ENCODE measurements at places on chromosomes 4 and X.

DNA sequence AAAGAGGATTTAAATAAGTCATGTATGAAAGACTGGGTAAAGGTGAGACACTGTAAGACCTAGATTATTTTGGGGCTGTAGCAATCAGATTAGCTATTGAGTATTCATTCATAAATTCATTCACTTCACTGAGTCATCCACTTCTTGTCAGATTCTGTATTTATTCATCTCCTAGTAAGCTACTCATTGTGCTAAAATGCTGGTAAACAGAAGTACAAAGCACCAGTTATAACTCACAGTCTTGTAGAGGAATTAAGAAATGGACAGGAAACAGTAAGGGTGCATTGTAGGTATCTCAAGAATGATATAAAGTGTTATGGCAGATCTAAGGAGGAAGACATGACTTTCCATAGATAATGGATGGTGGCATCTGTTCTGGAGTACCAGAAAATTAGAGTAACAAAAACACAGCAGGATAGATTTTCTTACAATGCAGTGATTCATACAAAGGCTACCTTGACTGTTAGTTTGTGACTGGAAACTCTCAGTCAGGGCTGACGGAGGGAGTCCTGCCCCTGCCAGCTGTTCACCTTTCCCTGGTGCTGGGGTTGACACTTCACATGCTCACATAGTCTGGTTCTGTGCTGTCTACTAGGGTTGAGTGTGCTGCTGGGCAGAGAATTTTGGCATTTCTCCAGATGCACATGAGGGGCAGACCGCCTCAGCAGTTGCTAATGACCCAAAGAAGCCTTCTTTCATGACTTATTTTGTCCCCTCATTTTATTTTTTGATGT is 26.5 kb upstream of the HAND2 start:
- H3K4me1 ChIP-seq = no peaks in the 10 kb centered on the region
- H3K36me3 ChIP-seq = no peaks in the 10 kb centered on the region
- no peak for DNase-seq
- H3K4me3 ChIP-seq = no peak overlapping the region
- H3K27ac ChIP-seq = no peak overlapping the region
- H3K27me3 ChIP-seq = no peaks in the 10 kb centered on the region

- H3K36me3 ChIP-seq = no peaks in the 10 kb centered on the region
- no peaks in the 10 kb centered on the region for H3K4me1 ChIP-seq
- H3K4me3 ChIP-seq = no peak overlapping the region
Measured at GRCh38 chr4:121656269-121656641, 40.5 kb downstream of the ANXA5 start.

- DNase-seq = no peak
- H3K4me3 ChIP-seq = peak overlapping the region; percentile 68
- H3K27ac ChIP-seq = no peak overlapping the region
- H3K27me3 ChIP-seq = peaks cover 19% of the 10 kb centered on the region
- H3K4me1 ChIP-seq = peaks cover 39% of the 10 kb centered on the region
Measured at GRCh38 chr4:76306882-76307659, 538 bp downstream of the STBD1 start.

GRCh38 chr4:122218762-122219161 is 66.6 kb downstream of the BLTP1 start:
- peaks cover 29% of the 10 kb centered on the region for H3K36me3 ChIP-seq
- H3K27me3 ChIP-seq = no peaks in the 10 kb centered on the region
- no peak overlapping the region for H3K4me3 ChIP-seq
- H3K27ac ChIP-seq = no peak overlapping the region
- DNase-seq = no peak
- peaks cover 10% of the 10 kb centered on the region for H3K4me1 ChIP-seq

DNA sequence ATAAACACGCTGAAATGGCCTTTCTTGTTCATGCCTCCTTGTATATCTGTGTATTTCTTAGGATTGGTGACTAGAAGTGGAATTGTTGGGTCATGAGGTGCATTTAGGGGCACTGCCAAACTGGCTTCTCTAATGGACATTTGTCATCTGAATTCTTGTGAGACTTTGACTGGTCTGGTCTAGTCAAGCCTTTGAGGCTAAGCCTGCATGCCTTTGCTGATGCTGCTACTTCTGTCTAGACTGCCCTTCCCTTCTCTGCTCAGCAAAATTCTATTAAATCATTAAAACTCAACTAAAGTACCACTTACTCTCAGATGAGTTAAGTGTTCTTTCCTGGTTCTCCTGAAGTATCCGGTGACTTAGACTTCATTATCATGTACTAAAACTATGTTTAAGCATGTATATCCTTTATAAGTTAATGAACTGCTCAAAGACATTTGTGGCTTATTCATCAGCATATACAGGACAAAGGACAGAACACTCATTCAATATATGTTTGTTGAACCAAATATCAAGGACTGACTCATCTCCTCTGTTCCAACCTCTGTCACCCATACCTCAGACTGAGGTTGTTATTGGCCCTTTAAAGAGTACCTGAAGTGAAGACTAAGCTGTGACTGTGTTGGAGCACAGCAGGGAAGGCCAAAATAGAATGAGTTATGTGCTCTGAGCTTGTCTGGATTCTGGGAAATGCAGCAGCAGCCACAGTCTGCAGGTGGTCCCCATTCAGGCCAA is 9.0 kb downstream of the TCEAL1 start:
- no peak overlapping the region for H3K27ac ChIP-seq
- H3K4me1 ChIP-seq = no peaks in the 10 kb centered on the region
- no peak overlapping the region for H3K4me3 ChIP-seq
- no peak for DNase-seq

GRCh38 chr4:137707102-137707620 is 174.9 kb upstream of the PCDH18 start:
- H3K4me1 ChIP-seq = no peaks in the 10 kb centered on the region
- H3K27ac ChIP-seq = no peak overlapping the region
- H3K36me3 ChIP-seq = no peaks in the 10 kb centered on the region
- DNase-seq = no peak
- no peaks in the 10 kb centered on the region for H3K27me3 ChIP-seq
- no peak overlapping the region for H3K4me3 ChIP-seq

GRCh38 chr4:74197080-74197479 is 39.2 kb downstream of the MTHFD2L start:
- H3K4me1 ChIP-seq = no peaks in the 10 kb centered on the region
- H3K4me3 ChIP-seq = no peak overlapping the region
- H3K36me3 ChIP-seq = no peaks in the 10 kb centered on the region
- DNase-seq = no peak

GRCh38 chr4:22653752-22654151 is 39.0 kb upstream of the GBA3 start:
- no peaks in the 10 kb centered on the region for H3K4me1 ChIP-seq
- no peaks in the 10 kb centered on the region for H3K36me3 ChIP-seq
- DNase-seq = no peak
- H3K4me3 ChIP-seq = no peak overlapping the region
- no peak overlapping the region for H3K27ac ChIP-seq

DNA sequence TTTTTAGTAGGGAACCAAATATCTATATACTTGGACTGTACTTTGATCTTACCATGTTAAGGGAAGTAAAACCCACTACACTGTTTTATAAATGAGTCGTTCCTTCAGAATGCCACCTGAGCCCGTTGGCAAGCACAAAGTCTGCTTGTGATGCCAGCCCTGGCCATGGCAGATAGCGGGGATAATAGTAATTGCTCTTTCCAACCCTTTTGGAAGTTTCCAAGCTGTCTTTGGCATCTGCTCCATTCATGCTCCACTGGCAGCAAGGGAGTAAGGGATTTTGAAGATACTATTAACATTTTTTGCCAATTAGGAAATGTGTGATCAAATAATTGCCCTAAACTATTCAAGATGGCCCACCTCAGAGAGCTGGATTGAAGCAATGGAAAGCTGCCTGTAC is 689.2 kb upstream of the SLIT2 start:
- H3K36me3 ChIP-seq = no peaks in the 10 kb centered on the region
- H3K27ac ChIP-seq = no peak overlapping the region
- no peaks in the 10 kb centered on the region for H3K4me1 ChIP-seq
- no peaks in the 10 kb centered on the region for H3K27me3 ChIP-seq
- no peak overlapping the region for H3K4me3 ChIP-seq
- no peak for DNase-seq

DNA sequence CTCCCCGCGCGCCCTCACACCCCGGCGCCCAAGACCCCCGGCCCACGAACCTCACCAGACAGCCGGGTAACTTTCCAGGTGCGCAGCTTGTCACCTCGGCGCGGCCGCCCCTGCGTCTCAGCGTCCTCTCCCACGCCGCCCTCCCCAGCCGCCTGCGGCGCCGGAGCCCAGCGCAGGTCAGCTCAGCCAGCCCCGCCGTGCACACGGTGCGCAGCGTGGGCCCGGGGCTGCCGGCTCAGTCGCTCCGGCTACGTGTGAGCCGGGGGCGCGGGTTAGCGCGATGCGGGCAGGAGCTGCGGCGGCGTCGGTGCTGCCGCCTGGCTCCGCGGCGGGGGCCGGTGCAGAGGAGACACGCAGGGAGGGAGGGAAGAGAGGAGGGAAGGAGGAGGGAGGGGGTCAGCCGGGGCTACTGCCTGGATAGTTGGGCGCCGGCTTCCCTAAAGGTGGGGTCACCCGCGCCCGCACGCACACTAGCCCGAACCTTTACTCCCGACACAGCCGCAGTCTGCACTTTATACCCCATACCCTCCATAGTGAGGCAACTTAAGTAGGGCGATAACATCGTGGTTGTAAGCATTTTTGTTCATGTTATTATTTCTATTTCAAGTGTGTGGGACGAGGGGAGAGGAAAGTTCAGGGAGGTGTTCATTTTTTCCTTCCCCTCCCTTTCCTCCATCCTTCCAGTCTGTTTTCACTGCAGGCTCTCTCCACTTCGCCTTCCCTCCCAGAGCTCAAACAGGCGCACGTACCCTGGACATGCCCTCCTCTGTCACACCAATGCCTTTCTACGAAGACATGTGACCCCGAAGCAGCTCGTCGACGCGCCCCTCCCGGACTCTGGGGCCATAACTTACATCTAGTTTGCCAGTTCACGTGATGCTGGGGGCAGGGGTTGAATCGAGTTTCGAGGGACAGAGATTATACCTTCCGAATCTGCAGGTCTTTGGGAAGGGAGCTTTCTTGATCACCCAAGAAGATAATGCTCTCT is at the start of gene PRKG2:
PRKG2 (minus strand) TSS at position 342 of the 988 bp plus-strand sequence. CDS start 10,175 bp downstream, outside the sequence.
- H3K4me1 ChIP-seq = no peaks in the 10 kb centered on the region
- H3K36me3 ChIP-seq = no peaks in the 10 kb centered on the region
- peak within 1 kb of the TSS; percentile 36 for H3K27ac ChIP-seq
- no peak for DNase-seq
- peaks cover 26% of the 10 kb centered on the region for H3K27me3 ChIP-seq

GRCh38 chr4:186592966-186593586 is 37.7 kb upstream of the MTNR1A start:
- no peak overlapping the region for H3K4me3 ChIP-seq
- H3K4me1 ChIP-seq = no peaks in the 10 kb centered on the region
- no peak for DNase-seq
- H3K27me3 ChIP-seq = no peaks in the 10 kb centered on the region
- H3K36me3 ChIP-seq = no peaks in the 10 kb centered on the region
- no peak overlapping the region for H3K27ac ChIP-seq

DNA sequence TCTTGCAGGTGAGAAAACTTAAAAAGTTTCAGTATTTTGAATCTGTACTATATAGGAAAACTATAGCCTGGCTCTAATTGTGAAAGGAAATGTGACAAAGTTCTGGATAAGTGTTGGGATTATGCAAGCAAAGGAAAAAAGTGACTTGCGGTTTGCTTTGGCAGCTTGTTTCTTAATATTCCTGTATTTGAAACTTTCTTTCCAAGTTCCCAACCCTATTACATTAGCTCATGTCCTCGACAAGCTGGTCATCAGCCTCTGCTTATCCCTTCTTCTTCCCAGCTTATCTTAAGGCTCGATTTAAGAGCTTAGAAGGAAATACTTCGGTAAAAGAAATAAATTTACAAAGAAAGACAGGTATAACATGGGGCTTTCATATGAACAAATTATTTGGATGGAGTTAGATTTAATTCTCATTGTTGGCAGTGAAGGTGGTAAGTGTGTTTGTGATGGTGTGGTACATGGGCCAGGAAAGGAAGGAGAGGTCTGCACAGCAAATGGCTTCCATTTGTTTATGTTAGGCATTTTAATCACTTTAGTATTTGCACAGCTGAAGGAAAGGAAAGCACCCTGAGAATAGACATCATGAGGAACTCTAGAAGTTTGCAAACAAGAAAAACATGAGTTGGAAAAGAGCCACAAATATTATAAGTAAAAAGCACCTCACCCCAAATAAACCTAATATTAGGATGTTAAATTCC is 5.1 kb upstream of the MYOZ2 start:
- no peak overlapping the region for H3K27ac ChIP-seq
- no peak for DNase-seq
- H3K36me3 ChIP-seq = no peaks in the 10 kb centered on the region
- H3K4me1 ChIP-seq = no peaks in the 10 kb centered on the region

DNA sequence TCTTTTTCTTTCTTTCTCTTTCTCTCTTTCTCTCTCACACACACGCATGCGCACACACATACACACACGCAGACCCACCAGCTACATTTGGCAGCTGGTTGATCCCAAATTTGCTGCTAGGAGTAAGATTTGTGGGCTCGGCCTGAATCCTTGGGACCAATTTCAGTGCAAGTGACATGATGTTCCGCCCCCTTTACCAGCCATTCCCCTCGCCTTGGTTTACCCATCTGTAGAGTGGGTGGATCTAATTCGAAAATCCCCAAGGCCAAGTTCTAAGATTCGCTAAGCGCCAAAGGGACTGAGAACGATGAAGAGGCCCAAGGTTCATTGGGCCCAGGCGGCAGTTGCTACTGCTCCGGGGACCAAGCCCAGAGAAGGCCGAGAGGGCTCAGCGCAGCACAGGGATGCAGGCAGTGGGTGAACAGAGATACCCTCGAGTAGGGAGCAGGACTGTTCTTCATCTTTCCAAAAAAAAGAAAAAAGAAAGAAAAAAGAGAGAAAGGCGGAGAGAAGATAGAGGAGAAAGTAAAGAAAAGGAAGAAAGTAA is 5.8 kb downstream of the NKX3-2 start:
- H3K27ac ChIP-seq = peak overlapping the region; percentile 87
- H3K4me3 ChIP-seq = no peak overlapping the region
- DNase-seq = no peak

GRCh38 chr4:143438710-143439109 is 74.8 kb upstream of the SMARCA5 start:
- H3K27ac ChIP-seq = no peak overlapping the region
- peaks cover 2% of the 10 kb centered on the region for H3K27me3 ChIP-seq
- H3K36me3 ChIP-seq = no peaks in the 10 kb centered on the region
- DNase-seq = no peak

DNA sequence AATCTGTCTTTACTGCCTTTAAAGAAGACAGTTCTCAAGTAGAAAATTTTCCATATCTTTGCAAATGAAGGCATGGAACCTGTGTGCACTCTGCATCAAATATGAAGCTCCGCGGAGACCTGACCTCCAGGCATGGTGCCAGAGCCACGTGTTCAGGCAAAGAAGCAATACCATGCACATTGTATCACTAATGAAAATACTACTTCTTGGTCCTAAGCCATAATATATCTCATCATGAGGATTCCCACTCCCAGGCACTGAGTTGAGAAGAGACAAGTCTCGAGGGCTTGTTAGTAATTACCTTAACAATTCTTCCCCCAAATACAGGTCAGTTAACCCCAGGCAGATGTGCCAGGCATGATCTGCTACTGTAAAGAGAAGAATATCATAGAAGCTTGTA is 56.7 kb downstream of the PCDH19 start:
- H3K27me3 ChIP-seq = no peaks in the 10 kb centered on the region
- H3K4me1 ChIP-seq = no peaks in the 10 kb centered on the region
- DNase-seq = no peak

All from activated T-helper 1 cell treated with anti-CD3 and anti-CD28 coated beads, Interleukin-12 subunit alpha, Interleukin-12 subunit beta, Interleukin-2, Interleukin-4 antibody, amounts not matched to agents 30 ng/mL and 10 ng/mL and 1 ng/mL, durations not matched to agents 14 hours and 24 hours and 36 hours (primary cell).